GM04503 (cell line): ENCODE measurements at places on chromosomes 5 and 9.

DNA sequence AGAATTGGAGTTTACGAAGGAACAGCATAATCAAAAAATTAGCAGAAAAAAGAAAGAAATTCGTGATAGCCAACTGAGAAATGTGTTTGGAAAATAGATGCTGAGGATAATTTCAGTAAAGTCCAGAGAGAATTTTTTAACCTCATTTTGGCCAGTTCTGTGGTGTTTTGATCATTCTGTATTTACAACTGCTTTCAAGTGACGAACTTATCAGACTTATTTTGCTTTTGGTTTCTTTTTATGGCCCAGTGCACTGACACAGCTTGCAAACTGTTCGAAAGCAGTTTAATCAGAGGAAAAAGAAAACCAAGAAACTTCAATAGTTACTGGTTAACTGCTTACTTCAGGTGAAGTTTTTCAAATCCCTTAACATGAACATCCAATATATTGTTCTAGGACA lies 1.9 kb downstream of the SDHA start:
- no peak for DNase-seq

DNA sequence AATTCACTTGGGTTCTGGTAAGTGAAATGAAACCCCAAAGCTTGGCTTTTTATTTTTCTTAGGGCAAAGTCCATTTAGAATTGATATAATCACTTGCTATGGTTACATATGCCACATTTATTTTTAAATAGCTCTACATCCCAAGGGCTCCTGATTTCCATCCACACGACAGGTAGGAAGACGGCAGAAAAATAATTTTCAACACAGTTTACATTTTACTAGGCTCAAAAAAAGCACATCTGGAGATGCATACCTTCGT lies 95.0 kb upstream of the EFNA5 start:
- DNase-seq = no peak

DNA sequence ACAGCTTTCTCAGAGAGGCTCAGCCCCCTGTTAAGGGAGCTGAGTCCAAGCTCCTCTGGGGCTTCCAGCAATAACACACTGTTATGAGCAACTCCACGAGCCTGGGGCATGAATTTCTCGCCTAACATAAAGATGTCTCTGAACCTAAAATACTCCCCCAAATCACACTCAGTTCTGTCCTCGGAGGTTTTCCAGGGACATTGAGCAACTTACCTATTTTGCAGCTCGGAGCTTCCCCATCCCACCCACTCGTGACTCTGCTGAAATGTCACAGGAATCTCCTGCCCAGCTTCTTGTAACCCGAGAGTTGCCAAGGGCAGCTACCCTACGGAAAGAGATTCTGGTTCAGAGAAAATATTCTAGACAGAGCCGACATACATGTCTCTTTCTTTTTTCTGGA lies 47.1 kb upstream of the SMIM23 start:
- DNase-seq = no peak

DNA sequence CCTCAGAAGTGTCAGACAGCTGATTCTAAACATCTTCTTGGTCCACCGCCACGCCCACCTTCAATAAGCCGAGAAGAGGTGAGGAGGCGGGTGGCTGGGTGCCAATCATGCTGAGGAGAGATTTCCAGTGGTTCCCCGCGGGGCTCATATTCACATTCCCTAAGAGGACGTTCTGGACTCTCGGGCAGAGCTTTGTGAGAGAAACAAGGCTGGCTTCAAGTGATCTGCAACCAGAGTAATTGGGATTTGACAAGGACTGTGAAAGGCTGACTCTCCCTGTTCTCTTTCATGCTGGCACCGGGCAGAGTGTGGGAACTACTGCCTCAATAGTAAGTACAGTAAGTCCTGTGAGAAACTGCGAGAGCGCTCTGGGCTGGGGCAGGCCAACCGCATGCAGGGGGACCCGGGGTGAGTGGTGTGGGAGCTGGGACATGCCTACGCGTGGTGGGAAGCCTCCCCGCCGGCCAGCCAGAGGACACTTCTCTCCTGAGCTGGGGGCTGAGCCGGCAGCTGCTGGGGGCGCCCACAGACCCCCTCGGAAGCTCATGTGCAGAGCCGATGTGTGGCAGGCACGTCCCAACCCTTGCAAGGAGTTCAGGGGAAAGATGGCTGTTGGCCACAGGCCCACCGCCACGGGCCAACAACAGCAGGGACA lies 110.9 kb downstream of the LIFR start:
- DNase-seq = no peak

- DNase-seq = no peak
Observed at GRCh38 chr5:154408811-154409210, 37.0 kb upstream of the SAP30L start.

- no peak for DNase-seq
Observed at GRCh38 chr9:29800821-29801220, 2227.5 kb upstream of the C9orf72 start.

- no peak for DNase-seq
Observed at GRCh38 chr5:40601198-40601868, 78.4 kb upstream of the PTGER4 start.

GRCh38 chr9:73782166-73782565 lies 630.5 kb downstream of the ANXA1 start:
- no peak for DNase-seq

DNA sequence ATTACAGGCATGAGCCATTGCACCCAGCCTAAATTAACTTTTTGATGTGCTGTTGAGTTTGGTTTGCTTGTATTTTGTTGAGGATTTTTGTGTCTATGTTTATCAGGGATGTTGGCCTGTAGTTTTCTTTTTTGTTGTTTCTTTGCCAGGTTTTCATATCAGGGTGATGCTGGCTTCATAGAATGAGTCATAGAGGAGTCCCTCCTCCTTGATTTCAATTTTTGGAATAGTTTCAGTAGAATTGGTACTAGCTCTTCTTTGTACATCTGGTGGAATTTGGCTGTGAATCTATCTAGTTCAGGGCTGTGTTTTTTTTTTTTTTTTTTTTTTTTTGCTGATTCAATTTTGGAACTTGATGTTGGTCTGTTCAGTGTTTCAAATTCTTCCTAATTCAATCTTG lies 1164.3 kb upstream of the DMAC1 start:
- DNase-seq = no peak

DNA sequence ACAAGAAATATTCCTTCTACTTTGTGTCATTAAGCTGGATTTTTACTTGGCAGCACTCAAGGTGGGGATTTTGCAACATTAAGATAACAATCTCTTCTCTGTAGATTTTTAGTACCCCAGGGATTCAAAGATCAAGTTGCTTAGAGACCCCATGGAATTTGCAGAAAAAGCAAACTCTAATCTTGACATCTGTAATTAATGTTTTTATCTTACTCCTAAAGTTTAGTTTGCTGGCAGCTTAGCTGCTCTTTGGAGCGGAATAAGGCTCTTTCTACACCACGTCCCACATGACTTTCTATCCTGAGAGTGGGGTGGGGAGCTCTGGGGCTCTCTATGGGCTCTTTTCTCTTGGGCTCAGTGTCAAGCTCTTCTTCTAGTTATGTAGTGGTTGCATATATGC lies 21.7 kb upstream of the SPDL1 start:
- no peak for DNase-seq

GRCh38 chr9:132176338-132176737 lies 14.5 kb downstream of the NTNG2 start:
- DNase-seq = no peak

DNA sequence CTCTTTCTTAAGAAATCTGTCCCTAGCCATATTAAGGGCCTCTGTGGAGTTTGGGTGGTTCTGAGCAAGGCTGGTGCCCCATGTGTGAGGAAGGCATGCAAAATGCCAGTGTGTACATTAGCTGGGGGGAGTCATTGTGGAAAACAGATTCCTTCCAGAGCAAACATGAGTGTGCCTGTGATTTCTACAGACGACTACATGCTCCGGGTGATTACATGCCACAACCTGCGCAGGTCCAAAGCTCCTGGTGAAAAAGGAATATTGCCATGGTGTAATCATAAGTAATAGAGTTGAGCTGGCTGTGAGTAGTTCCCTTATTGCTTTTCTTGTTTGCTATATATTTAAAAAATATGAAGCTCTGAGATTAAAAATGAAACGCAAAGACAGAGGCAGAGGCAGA lies 102.1 kb downstream of the ACER2 start:
- DNase-seq = no peak

- no peak for DNase-seq
Observed at GRCh38 chr5:395921-396530, 47.0 kb upstream of the EXOC3 start.

DNA sequence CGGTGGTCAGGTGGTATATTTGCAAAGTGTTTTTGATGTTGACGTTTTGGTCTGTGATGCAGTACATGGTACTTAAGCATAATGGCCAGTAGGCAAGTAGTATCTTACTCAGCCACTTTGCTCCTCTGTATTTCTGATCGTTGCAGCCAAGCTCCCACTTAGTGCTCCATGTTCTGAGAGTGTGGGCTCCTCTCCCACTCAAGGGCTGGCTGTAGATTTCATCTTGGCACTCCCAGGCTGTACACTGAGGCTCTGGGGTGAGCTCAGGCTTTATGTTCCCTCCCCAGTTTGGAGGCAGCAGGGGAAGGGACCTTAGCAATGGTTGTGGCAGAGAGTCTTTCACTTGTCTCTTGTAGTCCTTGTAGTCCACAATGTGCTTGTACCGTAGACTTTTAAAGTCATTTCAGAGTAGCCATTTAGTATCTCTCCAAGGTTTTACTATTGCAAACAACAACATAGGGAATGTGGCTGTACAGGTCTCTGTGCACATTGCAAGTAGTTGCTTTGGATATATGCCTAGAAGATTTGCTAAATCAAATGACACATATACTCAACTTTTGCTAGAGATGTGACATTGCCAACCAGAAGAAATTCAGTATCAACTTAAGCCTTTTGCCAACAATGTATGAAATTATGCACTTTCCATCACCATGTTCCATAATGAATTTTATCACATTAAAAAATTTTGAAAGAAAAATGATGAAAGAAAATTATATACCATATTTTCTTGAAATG lies 304.3 kb upstream of the CTNND2 start:
- DNase-seq = no peak

- peak; percentile 34 for DNase-seq
Observed at GRCh38 chr5:176466245-176466871, 18.2 kb downstream of the FAF2 start.

- DNase-seq = no peak
Observed at GRCh38 chr9:116162241-116162781, 8.7 kb downstream of the PAPPA start.

- DNase-seq = no peak
Observed at GRCh38 chr9:124780757-124781151, 3.8 kb downstream of the OLFML2A start.

- DNase-seq = no peak
Observed at GRCh38 chr9:114271556-114272510, 51.1 kb upstream of the ORM1 start.

DNA sequence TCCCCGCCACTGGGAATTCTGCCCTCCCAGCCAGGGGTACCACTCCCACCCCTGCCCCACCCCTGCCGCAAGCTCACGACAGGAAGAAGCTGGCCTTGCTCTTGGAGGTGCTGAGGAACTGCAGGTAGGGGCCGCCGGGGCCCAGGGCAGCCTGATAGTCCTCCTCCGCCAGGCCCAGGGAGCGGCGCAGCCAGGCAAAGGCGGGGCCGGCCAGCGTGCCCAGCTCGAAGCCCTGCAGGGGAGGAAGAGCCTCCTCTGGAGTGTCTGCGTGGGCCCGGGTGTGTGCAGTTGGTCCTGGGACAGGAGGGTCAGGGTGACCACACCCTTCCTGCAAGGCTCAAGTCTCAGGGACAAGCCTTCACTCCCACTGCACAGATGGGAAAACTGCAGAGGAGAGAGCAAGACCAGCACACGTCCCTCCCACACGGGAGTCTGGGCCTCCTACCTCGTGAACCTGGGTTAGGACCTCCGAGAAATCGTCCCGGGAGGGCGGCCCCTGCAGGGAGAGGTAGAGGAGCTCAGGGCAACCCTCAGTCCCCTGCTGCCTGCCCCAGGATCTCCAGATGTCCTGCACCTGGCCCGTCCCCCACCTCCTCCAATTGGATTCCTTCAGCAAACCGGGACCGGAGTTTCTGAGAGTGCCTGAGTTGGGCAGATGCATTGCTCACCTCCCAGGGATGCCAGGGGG lies 2.4 kb downstream of the PIP5KL1 start:
- no peak for DNase-seq

GRCh38 chr9:123828449-123828848 lies 101.5 kb downstream of the DENND1A start:
- DNase-seq = no peak
